Stimulated activated CD4-positive, alpha-beta T cell treated with anti-CD3 and anti-CD28 coated beads, Interleukin-1b, Interleukin-23, amount 100 ng/mL, for 4 hours (primary cell): ENCODE measurements at places on chromosomes 16 and 17.
A peak's percentile ranks its signal among the peaks of the same experiment; 100 is the strongest.

GRCh38 chr16:24825696-24826095 lies 20.1 kb upstream of the SLC5A11 start:
- no peak for DNase-seq

DNA sequence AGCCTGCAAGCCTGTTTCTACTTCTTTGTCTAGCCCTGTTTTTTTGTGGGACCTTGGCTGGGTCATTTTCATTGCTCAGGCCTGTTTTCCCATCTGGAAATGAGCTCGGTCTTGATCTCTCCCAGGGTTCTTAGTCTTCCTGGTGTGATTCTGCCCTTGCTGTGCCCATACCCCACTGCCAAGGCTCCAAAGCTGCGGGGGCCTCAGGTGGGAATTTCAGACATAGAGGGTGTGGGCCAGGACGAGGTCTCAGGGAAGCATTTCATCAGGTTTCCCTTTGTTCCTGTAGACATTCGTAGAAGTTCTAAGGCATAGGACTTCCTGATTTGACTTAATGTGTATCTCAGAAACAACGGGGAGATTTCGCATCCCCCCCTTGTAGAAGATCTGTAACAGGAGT lies 5.8 kb downstream of the MPRIP start:
- DNase-seq: no peak

- DNase-seq: no peak
Observed at GRCh38 chr16:28316054-28316453, 23.7 kb downstream of the SBK1 start.

DNA sequence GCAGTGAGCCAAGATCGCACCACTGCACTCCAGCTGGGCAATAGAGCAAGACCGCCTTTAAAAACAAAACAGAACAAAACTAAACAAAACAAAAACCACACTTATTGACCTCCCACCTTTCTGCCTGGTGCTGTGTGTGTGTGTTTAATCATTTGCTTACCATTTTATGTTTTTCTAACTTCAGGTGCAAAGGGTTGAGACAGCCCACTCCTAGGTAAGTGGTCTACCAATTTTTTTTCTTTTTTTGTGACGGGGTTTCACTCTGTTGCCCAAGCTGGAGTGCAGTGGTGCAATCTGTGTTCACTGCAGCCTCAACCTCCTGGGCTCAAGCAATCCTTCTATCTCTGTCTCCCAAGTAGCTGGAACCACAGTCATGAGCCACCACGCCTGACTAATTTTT lies 65.8 kb downstream of the SALL1 start:
- DNase-seq: no peak

- no peak for DNase-seq
Observed at GRCh38 chr17:43536236-43536992, 9.7 kb downstream of the ETV4 start.

- DNase-seq: no peak
Observed at GRCh38 chr16:56075732-56076388, 115.4 kb upstream of the GNAO1 start.

DNA sequence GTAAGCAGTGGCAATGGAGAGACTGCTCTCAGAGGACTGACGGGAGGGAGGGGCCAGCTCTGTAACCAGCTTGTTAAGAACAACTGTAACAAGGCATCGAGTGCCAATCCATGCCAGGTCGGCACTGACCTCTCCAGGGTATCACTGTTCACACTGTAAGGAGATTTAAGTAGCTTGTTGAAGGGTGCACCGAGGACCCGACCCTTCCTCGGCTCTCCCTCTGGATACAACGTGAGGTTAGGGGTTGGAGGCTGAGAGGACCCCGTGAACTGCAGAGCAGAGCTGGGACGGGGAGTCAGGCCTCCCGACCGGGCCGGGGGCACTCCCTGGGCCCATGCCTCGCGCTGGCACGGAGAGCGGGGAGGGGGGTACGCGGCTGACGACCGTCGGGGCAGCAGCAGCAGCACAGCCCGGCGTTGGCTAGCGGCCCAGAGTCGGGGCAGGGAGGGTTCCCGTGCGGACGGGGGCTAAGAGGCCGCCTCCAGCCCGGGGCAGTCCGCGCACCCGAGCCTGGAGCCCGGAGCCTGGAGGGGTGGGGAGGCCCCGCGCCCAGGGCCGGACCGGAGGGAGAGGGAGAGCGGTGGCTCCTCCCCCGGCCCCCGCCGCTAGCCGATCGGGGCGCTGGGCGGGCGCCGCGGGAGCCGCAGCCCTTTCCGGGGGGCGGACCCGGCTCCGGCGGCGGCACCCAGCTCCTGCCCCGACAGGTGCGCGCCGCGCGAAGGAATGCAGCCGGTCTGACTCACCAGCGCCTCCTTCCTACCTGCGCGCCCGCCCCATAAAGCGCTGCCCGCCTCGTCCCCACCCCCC lies at the start of gene ITGB4:
Gene ITGB4 (plus strand): TSS at position 804 of the 807 bp plus-strand sequence. CDS start 3,245 bp downstream, outside the sequence.
- DNase-seq: peak; percentile 48

GRCh38 chr17:81902023-81902652 lies at the start of gene NPB:
Gene NPB (plus strand): TSS chr17:81902238. CDS start chr17:81902278, 40 bp downstream.
- no peak for DNase-seq

DNA sequence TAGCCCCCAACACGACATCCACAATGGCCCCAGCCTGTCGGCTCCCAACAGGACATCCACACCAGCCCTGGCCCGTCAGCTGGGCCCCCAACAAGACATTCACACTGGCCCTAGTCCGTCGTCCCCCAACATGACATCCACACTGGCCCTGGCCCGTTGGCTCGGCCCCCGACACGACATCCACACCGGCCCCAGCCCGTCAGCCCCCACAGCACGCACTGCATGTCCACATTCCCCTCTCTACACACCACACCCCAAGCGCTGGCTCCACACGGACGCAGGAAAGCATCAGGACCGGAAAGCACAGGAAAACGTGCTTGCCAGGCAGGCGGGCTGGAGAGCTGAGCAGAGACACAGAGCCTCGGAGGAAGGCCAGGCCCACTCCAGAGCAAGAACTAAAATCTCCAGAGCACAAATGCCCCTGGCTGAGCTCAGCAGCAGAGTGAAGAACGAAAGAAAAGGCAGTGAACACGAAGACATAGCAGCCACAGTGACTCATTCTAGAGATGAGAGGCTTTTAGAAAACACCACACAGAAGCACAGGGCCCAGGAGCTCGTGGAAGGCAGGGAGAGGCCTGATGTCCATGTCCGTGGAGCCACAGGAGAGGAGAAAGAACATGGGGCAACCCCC lies 50.6 kb downstream of the LMF1 start:
- no peak for DNase-seq

GRCh38 chr16:4052801-4053293 lies 63.4 kb downstream of the ADCY9 start:
- DNase-seq: no peak

DNA sequence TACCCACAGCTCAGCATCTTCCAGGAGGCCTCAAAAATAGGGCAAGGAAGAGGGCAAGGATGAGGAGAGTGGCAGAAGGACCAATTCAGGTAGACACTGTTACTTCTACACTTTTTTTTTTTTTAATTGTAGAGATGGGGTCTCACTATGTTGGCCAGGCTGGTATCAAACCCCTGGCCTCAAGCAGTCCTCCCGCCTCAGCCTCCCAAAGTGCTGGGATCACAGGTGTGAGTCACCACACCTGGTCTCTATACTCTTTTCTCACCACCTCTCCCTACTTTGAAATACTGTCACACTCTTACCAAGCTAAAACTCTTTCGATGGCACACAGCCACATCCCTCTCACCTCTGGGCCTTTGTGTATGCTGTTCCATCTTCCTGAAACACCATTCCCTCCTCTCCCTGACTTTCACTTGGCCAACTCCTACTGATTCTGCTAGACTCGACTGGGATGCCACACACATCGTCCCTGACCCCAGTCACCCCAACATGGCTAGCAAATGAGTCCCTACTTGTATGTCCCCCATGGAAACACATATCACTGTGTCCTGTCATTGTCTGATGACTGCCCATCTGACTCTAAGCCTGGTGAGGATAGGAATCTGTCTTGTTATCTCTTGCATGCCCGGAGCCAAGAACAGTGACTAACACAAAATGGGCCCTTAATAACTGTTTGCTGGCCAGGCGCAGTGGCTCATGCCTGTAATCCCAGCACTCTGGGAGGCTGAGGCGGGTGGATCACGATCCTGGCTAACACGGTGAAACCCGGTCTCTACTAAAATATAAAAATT lies 7.2 kb upstream of the SLC43A2 start:
- no peak for DNase-seq

DNA sequence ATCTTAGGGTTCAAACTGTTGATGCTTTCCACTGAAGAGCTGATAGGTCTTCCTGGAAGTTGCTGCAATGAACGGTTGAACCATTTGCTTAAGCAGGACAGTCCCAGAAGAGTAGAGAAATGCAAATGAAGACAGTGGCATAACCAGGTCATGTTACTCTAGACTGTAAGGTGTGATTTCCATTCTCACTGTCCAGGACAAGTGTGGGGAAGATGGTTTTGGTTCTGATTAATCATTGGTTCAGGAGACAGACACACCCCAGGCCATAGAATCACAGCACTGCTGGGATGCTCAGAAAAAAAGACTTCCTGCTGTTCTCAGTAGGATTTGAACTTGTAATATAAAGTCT lies 34.8 kb upstream of the XYLT2 start:
- DNase-seq: no peak

DNA sequence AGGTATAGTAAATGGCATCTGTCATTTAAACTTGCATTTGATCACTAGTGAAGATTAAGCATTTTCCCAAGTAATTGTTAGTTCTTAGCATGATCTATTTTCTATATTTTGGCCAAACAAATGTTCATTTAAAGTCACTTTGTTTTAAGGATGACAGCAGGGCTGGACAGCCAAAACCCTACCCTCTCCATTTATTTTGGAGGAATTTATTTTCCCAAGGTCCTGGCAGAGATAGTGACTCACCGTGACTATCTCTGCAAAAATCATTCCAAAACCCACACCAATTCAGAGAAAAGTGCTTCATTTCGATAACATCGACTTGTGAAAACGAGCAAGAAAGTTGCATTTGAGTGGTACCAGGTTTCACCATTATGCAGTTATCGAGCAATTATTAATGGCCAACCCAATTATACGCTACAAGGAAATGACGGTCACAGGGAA lies 665 bp upstream of the AKAP1 start:
- no peak for DNase-seq

GRCh38 chr17:28327709-28328108 lies 7.6 kb downstream of the IFT20 start:
- DNase-seq: no peak

DNA sequence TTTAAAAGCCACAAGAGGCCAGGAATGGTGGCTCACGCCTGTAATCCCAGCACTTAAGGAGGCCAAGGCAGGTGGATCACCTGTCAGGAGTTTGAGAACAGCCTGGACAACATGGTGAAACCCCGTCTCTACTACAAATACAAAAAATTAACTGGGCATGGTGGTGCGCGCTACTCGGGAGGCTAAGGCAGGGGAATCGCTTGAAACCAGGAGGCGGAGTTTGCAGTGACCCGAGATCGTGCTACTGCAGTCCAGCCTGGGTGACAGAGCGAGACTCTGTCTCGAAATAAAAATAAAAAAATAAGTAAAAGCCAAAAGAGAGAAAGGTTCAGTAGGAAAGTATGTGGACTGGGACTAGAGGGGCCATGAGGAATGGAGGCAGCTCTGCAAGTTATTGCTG lies 13.1 kb upstream of the ITGAL start:
- DNase-seq: no peak

- no peak for DNase-seq
Observed at GRCh38 chr16:62029947-62030346, 6.3 kb downstream of the CDH8 start.

GRCh38 chr16:48041981-48042421 lies 113.8 kb downstream of the ABCC12 start:
- DNase-seq: no peak

GRCh38 chr17:7307686-7308624 lies 527 bp downstream of the EIF5A start:
- peak; percentile 44 for DNase-seq

DNA sequence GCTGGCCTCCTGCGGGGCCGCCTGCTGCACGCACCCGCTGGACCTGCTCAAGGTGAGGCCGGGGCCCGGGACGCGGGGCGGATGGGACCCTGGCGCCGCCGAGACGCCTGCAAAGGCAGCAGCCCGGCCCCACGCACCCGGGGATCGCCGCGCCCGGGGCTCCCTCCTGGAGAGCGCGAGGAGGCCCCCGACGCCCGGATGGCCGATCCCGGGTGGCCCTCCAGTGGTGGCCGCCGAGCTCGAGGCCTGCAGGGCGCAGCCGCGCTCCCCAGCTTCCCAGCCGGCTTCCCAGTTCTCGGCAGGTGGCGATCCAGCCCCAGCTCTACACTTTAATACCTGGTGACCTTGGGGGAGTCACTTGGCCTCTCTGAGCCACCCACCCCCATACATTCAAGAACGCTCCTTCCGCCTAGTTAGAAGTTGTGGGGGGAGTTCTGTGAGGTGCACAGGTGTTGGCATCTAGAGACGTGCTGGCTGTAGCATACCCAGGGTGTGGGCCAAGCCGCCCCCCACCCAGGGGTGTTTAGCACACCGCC lies 452 bp downstream of the SLC25A10 start:
- DNase-seq: no peak

DNA sequence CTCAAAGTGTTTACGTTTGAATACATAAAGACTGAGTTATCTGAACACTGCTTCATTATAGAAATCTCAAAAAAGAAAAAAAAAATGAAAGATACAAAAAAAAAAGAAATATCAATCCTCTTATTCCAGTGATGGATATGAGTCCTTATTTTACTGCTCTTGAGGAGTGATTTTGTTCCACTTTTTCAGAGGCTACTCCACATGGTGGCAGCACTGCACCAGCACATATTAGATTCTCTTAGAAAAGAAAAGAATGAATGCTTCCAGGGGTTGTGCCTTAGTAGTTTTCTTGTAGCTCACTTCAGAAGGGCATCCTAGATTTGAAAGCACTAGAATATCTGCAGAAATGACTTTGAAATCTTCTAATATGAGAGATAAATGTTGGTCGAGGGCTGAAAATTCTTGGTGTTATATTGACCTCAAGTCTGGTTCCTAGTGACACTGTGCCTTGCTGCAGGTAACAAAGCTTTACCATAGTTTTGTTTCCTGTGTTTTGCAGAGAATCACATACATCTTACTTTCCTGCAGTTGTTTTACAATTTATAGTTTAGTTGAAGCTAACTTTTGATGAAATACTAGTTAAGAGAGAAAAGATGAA lies 25.9 kb downstream of the AP2B1 start:
- DNase-seq: no peak

DNA sequence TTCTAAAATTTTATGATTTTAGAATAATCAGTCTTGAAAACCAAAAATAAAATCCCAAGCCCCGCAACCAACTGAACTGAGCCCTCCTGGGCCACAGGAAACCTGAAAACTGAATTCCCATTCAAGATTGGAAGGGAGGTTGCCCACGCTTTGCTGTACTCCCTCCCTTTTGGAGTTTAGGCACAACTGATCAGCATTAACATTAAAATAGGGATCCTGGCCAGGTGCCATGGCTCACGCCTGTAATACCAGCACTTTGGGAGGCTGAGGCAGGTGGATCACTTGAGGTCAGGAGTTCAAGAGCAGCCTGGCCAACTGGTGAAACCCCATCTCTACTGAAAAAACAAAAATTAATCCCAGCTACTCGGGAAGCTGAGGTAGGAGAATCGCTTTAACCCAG lies 52.7 kb upstream of the NETO2 start:
- no peak for DNase-seq

- DNase-seq: no peak
Observed at GRCh38 chr16:28835864-28836760, 10.0 kb downstream of the TUFM start.

- no peak for DNase-seq
Observed at GRCh38 chr17:17811381-17812210, 25.2 kb downstream of the SREBF1 start.
